ENCODE measurements at places on chromosomes 2 and 18. TPM values are rescaled to one million over a fixed set of nuclear protein-coding genes. Genes with fewer than 3 reads are reported as not detected.

Gene PPP4R3B
- 50.7 TPM for total RNA-seq

Gene IRS1
- total RNA-seq = 27.3 TPM

Gene IGFBP2
- 54.8 TPM for total RNA-seq

Gene DSC3
- total RNA-seq = 0.23 TPM

Gene GAD1
- total RNA-seq = 12.5 TPM

Gene FAP
- not detected for total RNA-seq

Gene CFAP65
- 0.33 TPM for total RNA-seq

Gene DCC
- not detected for total RNA-seq

Gene ST8SIA3
- total RNA-seq = not detected

Data from Panc1 (cell line).